HT1080 (cell line): ENCODE measurements at places on chromosomes 12 and 14. TPM values are rescaled to one million over a fixed set of nuclear protein-coding genes. Genes with fewer than 3 reads are reported as not detected.

GRCh38 chr12:6754411-6754810, 1.5 kb upstream of the MLF2 start:
- no peak for DNase-seq

GRCh38 chr12:14264778-14265177, 100.7 kb upstream of the ATF7IP start:
- no peak for DNase-seq

- no peak for DNase-seq
Measured at GRCh38 chr14:93537951-93538350, 107.2 kb downstream of the UNC79 start.

The AQP2 gene
- not detected in 2 replicates for total RNA-seq

The NRIP2 gene
- not detected in 2 replicates for total RNA-seq
